ENCODE measurements at places on chromosomes 13 and 19.

DNA sequence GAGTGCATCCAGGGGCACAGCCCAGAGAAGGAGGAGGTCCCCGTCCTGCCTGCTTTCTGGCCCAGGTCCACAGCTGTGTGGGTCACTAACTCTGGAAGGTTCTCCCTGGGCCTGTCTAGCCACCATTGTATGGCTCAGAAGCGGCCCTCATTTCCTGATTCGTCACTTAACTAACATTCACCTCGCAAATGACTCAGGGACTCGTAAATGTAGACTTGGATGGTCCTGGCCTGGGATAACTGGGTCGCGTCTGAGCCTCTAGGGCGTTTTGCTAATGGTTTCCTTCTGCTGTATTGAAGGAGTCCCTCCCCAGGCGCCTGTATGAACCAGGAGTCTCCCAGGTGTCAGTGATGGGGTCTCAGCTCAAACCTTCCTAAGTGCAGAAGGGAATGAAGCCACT lies 162.8 kb downstream of the ZNF536 start:
- no peak for DNase-seq

- no peak for DNase-seq
Observed at GRCh38 chr13:78168981-78169380, 250.3 kb upstream of the EDNRB start.

DNA sequence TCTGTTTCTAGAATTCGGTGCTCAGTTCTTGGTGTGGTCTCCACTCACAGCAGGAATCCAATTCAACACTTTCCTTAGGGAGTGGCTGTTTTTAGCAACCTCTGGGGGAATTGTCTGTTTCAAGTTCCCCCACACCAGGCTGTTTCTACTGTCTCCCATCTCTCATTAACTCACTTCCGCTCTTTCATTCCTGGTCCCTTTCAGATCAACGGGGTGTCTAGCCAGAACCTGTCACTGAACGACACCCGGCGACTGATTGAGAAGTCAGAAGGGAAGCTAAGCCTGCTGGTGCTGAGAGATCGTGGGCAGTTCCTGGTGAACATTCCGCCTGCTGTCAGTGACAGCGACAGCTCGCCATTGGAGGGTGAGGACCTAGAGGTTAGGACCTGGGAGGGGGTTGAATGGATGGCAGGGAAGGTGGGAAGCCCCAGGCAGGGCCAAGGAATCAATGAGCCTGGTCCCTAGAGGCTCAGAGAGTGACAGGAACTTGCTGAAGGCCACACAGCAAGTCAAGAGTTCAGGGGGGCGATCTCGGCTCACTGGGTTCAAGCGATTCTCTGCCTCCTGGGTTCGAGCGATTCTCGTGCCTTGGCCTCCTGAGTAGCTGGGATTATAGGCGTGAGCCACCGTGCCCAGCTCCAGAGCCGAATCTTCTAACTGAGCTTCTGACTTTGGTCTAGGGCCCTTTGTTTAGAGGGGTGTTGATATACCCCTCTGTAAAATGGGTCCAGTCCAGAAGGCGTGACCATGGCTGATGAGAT lies 25.5 kb downstream of the TJP3 start:
- no peak for DNase-seq

DNA sequence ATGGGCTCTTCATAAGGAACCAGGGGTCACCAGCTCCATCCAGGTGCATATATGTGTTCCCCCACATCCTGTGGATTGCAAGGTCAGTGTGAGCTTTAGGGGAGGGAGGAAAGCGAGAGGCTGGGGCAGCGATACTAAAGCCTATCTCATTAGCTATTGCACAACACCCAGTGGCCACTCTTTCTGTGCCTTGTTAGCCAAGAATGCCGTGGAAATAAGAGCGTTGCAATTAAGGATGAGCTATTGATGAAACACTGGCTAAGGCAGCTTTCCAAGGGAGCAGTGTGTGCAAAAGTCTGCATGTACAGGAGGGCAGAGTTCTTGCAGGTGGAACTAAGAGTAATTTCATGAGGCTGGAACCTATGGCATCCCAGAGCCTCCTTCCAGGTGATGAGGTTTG lies 17.6 kb downstream of the TNFSF11 start:
- no peak for DNase-seq

- no peak for DNase-seq
Observed at GRCh38 chr13:43325636-43326035, 302.2 kb downstream of the DNAJC15 start.

DNA sequence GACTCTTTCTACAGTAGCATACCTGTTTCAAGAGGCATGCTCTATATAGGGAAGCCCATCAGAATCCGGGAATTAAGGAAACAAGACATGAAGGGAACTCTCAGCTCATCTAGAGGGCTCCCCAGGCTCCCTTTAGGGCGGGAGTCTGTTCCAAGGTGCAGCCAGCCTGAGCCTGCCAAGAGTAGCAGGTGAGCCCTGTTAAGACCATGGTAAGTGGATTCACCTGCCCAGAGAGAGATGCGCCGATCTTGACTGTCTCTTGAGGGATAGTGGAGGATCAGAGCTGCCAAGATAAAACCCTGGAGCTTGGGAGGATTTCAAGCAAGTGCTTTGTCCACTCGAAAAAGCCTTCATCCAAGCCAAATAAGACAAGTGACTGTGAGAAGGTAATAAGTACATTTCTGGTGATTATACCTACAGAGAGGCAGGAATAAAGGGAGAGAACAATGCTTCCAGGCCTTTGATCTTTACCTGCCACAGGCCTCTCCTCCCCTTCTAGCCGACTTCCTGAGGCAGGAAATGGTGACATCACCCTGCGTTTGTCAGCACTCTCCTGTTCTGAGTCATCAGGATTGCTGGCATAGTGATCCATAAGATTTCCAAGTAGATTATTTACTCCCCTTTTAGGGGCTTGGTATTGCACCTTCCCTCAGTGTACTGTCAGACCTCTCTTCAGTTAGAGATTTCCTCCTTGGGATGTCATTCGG lies 31.5 kb downstream of the KLF5 start:
- peak; percentile 82 for DNase-seq

DNA sequence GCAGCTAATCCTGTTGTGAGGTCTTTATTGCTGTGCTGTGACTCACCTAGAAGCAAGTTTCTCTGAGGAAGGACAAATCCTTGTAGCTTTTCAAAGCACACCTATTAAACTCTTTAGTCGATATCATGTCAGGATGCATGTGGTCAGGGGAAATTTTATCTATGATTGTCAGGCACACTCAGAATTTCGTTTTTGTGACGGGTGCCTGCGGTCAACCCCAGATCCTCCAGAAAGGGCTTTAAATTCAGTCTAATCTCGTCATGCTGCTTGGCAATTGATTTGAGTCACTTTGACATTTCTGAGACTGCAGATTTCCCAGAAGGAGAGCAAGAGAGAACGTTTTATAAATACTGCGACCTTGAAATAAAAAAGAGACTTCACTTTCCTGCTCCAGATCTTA lies 316.9 kb downstream of the FGF9 start:
- DNase-seq, result no peak

GRCh38 chr13:78638216-78638615 lies 20.7 kb downstream of the OBI1 start:
- DNase-seq, result no peak

DNA sequence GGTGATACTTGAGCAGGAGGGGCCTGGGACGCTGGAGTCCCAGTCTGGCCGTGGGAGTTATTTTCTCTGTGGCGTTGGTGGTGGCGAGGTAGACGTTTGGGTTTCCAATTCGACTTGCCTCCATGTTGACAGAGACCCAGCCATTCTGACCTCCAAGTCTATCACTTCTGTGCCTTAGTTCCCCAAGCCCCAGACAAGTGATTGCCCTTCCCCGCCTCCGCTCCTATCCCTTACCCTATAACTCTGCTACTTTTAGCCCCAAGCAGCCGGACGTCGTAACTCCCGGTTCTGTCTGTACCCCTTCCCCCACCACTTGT lies 549 bp downstream of the TIMM50 start:
- DNase-seq, result no peak

- DNase-seq, result peak; percentile 87
Observed at GRCh38 chr13:30119476-30119875, 187.9 kb downstream of the KATNAL1 start.

DNA sequence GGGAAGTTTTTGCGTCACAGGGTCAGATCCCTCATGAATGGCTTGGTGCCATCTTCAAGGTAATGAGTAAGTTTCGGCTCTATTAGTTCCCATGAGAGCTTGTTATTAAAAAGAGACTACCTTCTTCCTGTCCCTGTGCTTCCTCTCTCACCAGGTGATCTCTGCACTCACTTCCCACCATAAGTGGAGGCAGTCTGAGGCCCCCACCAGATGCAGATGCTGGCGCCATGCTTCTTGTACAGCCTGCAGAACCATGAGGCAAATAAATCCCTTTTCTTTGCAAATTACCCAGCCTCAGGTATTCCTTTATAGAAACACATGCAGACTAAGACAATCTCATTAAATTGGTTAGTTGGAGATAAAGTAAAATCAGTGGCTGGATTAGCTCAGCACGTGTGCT lies 75.6 kb upstream of the RFC3 start:
- DNase-seq, result no peak

GRCh38 chr19:33553530-33554310 lies 32.1 kb upstream of the PEPD start:
- no peak for DNase-seq

DNA sequence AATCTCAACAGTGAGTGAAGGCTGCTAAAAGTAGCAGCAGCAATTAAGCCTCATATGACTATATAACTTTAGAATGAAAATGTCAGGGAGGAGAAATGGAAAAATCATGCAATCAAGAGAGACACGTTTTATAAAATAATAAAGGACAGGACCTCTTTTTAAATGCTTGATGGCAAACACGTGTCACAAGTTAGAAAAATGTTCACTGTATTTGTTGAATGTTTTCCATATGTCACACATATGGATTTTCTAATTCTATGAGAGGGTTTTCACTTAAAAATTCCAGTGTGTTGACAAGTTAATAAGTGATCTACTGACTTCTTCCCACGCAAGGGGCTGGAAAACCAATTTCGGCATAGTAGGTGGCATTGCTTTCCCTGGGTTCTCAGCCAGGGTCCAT lies 27.7 kb upstream of the KCTD12 start:
- peak; percentile 54 for DNase-seq

DNA sequence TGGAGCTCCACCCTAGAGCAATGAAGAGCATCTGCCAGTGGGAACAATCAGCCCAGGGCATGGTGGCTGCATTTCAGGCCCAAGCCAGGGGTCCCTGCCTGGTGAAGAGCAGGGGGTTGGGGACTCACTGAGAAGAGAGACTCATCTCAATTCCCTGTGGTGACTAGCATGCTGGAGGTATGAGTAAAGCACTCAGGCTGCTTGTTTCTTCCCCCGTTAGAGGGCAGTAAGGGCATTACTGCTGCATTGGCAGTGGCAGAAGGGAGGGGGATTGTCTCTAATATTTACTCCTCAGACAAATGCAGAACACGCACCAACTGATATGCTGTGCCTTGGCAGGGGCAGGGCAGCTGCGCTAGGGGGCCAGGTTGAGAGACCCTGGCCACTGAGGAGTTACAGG lies 329.1 kb downstream of the SLITRK5 start:
- no peak for DNase-seq

DNA sequence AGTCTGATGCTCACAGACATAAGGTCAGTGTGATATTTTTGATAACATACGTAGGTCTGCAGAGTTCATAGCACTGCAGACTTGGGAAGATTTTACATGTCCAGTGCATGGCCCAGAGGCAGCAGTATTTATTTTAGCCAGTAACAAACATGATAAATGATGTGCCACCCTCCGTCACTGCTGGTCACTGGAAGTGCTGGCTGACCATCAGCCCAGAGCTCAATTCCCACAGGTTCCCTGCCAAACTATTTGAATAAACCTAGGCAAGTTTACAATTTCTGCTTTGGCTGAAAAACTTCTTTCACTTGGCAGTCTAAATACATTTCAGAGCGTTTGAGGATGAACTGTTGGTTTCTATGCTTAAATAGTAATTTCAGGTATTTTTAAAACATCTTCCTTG lies 135.5 kb upstream of the EDNRB start:
- DNase-seq, result no peak

DNA sequence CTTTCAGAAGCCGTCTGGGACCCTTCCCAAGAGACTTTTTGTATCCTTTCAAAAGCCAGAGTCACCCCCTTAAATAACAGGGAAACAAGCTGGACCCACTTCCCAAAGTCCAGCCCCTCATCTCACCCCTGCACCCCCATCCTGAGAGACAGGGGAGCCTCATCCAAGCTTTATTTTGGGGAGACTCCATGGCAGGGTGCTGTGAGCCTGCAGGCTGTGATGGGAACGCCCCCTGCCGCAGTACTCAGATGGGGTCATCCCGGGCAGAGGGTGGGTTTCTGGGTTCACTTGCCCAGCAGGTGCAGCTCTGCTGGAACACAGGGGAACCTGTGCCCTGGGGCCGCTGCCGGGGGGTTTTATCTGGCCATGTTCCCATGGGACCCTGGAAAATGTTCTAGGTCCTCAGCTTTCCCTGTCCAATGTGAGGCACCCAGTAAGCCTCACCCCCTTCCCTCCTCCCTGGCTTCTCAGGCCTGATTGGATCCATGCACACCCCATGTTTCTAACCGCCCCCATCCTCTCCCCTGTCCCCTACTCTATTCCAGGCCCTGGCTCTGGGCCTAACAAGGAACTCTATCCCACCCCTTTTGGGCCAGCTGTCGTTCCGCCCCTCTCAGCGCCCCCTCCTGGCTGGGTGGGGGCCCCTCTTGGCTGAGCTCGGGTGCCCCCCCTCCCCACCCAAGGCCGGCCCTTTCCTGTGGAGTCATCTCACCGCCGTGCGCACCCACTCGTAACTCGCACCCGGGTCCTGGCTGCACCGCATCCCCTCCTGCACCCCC lies 1.0 kb downstream of the HIF3A start:
- DNase-seq, result no peak

DNA sequence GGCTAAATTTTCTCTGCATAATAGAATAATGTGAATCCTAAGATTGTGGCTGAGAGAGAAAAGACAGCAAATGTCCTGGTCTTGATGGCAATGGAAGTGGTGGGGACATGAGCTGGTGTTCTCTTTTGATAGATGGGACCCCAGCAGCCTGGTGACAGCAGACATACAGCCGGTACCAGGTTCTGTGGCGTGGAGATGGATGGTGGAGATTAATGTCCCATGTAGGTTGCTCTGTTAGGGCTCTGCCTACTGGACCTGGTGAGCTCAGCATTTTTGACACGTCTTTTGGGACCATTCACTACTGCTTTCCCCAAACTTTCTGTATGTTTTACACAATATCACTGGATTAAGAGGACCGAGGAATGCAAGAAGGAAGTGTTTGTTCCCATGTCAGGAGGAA lies 8.2 kb upstream of the SIGLEC14 start:
- DNase-seq, result no peak

DNA sequence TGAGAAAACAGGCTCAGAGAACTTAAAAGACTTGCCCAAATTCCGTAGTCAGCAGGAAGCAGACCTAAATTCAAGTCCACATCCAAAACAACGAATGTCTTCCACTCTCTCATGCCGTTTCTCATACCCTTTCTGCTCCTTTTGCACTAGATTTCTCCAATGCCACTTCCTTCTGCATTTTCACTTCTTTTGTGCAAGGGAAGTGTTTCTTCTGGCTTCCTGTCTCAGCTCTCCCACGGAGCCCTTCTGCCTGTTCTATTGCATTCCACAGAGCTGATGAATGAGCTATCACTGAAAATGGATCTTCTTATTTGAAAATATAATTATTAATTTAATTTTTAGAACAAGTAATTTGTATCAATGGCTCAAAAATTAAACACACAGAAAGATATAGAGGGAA lies 56.1 kb upstream of the STK24 start:
- DNase-seq, result peak; percentile 41

Measured in fibroblast of skin of abdomen (primary cell).